ENCODE measurements at places on chromosomes 16 and 17.

GRCh38 chr16:23857881-23858269 is 22.1 kb downstream of the PRKCB start:
- no peak for DNase-seq

- no peak for DNase-seq
These were observed 8.1 kb downstream of the MEIOB start for GRCh38 chr16:1863681-1864460.

GRCh38 chr17:45451131-45451530 is 18.5 kb upstream of the ARHGAP27 start:
- DNase-seq = peak; percentile 67

- DNase-seq = no peak
These were observed 73.3 kb downstream of the RPH3AL start for GRCh38 chr17:279331-279730.

GRCh38 chr16:72210555-72210954 is 38.6 kb upstream of the PMFBP1 start:
- DNase-seq = no peak

GRCh38 chr17:47981462-47981861 is 10.5 kb downstream of the CDK5RAP3 start:
- no peak for DNase-seq

DNA sequence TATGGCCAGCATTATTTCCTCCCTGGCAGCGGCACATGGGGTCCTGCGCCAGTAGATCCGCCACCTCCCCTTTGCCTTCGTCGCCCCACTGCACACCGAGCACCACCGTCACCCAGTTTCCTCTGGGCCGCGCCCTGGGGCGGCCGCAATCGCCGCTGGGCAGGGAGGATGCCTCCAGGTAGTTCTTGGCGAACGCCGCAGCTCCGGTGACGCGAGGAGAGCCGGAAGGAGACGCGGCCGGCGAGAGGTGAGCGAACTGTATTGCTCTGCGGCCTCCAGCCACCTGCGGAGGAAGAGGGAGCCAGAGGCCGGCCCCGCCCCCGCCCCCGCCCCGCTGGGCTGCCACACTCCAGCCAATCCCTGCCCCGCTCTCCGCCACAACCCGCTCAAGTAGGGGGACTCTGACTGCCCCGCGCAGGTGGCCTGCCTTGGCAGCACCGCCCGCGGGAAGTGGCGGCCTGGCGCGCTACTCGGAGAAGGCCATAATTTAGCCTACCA is 11.8 kb upstream of the SLFN13 start:
- DNase-seq = peak; percentile 96

GRCh38 chr17:75267153-75267410 is 3.9 kb downstream of the MIF4GD start:
- no peak for DNase-seq

GRCh38 chr16:4613636-4614570 is 785 bp downstream of the UBALD1 start:
- DNase-seq = peak; percentile 82

GRCh38 chr17:534071-534691 is 180.5 kb downstream of the VPS53 start:
- no peak for DNase-seq

DNA sequence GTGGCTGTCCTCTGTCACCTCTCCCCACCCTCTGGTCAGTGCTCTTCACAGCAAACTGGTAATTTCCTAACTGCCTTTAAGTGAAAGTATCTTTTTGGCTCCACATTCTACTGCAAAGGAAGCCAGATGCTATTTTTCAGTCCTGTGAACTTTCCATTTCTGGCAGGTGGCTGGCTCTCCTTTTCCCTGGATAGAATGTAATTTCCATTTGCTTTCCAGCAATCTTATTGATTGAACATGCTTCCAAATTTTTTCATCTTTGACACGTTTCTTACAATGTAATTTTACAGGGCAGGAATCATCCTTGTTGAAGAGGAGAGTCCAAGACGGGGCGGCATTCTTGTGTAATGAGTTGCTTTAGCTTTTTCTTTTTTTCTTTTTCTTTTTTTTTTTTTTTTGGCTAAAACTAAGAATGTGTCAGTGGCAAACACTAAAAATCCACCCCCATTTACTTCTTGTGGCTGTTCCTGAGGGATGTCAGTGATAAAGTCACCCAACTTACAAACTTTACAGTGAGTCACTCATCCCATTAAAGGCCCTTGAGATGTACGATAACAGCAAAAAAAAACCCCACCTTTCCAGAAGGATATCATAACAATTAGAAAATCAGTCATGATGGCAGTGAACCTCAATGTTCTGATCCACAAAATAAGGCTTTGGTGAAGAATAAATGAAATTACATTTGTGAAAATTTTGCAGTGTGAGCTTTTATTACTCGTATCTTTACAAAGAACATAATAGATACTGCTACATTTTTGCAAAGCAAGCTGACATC is 29.4 kb upstream of the PRKCA start:
- no peak for DNase-seq

- DNase-seq = no peak
These were observed 20.4 kb downstream of the CA4 start for GRCh38 chr17:60169921-60170817.

GRCh38 chr16:84864326-84864955 is 44.7 kb downstream of the CRISPLD2 start:
- peak; percentile 40 for DNase-seq

GRCh38 chr17:42460371-42460770 is 1.7 kb downstream of the ATP6V0A1 start:
- DNase-seq = no peak

- DNase-seq = peak; percentile 4
These were observed 3.1 kb upstream of the NFATC3 start for GRCh38 chr16:68081861-68082628.

DNA sequence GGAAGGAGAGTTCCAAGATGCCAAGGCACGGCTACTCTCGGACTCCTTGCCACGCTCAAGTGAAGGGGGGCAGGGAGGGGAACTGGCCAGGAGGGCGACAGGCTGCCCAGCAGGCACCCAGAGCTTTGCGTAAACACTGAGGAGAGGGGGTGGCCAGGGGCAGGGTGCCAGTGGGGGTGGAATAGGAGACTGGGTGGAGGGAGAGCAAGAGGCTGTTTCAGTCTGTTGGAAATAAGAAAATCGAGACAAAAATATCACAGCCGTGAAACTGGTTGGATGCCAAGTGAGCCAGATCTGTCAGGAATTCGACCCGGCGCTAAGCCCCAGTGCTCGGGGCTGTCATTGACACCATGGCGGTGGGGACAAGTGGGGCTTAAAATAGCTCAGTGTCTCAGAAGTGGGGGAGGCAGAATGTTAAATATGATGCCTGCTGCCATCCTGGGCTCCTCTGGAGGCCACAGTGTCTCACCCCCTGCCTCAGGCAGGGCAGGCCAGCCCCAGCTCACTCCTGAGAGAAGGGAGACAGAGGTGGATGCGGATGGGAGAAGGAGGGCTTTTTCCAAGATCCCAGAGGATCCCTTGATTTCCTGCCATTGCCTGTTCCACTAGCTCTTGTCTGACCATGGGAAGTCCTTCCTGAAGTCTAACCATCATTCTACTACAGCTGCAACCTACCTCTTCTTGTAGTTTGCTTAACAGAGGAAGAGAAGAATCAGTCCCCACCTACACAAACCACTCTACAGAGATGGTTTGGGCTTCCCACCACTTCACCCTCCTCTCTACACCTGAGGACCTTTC is 9.5 kb downstream of the PNMT start:
- no peak for DNase-seq

DNA sequence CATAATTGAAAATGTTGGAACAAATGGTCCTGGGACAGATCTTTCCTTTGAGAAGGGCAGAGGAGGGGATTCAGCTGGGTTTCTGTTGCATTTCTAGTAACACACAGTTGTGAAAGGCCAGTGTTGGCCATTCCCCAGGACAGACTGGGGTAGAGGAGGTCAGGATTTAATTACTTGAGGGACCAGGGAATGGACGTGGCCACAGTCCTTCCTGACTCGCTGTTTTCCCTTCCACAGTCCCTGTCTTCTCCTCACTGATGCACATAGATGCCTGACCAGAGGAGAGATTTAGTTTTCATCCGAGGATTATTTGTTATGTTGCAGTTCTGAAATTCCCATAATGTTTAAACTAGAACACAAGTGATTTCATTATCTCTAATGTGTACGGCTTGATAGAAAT is 25.2 kb upstream of the HEATR6 start:
- no peak for DNase-seq

DNA sequence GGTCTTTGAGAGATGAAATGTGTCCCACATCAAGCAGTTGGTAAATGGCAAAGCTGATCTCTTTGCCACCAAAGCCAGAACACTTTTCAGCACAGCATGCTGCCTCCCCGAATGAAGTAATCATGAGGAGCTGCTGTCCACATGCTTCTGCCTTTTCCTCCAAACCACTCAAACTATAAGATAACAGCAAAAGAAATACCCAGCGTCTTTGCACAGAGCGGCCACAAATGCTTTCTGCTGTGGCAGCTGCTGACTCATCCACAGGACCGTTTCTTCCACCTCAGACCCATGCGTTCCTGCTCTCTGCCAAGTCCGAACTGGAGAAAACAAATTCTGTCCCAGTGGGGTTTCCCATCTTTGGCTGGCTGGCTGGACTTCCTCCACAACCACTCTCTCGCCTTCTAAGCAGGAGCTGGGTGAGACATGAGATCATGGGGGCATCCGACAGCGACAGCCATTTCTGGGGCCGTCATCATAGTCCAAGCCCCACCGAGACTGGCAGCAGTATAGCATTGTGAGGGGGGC is 27.1 kb downstream of the TBC1D3B start:
- no peak for DNase-seq

- DNase-seq = no peak
These were observed 196.5 kb upstream of the IRX5 start for GRCh38 chr16:54734156-54734555.

GRCh38 chr17:49741692-49742076 is 22.2 kb downstream of the FAM117A start:
- no peak for DNase-seq

- DNase-seq = no peak
These were observed 54.4 kb downstream of the TAOK1 start for GRCh38 chr17:29444589-29444988.

DNA sequence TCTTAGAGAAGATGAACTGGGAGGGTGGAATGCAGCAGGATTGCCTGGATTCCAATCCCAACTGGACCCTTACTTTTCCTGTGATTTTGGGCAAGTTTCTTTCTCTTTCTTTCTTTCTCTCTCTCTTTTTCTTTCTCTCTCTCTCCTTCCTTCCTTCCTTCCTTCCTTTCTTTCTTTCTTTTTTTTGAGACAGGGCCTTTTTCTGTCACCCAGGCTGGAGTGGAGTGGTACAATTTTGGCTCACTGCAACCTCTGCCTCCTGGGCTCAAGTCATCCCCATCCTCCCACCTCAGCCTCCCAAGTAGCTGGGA is 20.5 kb downstream of the CDH1 start:
- no peak for DNase-seq

- no peak for DNase-seq
These were observed 16.6 kb downstream of the TMEM204 start for GRCh38 chr16:1550069-1550468.

DNA sequence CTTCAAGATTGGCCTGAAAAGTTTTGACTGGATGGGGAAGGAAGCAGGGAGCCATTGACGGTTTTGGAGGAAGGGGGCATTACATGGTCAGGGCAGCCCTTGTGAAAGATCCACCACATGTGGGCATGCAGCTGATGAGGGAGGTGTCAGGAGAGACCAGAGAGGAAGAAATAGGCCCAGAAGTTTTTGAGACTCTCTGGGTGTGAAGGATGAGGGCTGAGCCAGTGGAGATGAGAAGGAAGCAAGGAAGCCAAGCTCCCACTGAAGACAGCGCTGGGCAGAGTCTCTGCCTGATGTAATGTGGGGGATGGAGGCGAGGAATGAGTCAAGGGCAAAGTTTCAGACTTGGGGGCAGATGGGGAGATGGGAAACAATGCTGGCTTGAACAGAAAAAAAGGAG is 530 bp downstream of the CCL17 start:
- DNase-seq = no peak

DNA sequence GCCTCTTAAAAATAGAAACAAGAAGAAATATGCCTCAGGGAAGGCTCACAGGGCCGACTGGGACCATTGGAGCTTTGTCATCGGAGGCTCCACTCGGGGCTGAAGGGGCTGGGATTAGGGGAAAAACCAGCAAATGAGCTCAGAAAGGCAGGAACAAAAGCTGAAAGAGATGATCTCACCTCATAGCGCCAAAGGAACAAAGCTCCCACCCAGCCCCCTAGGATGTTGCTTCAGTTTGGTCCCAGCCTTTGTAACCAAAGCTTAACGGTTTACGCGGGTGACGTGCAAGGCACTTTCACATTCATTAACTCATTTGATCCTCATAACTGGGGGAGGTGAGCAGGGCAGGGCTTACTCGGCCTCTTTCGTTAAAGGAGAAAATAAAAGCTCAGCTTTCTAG is 168.5 kb upstream of the DYNLRB2 start:
- DNase-seq = no peak

All from H7 (cell line).